Right renal cortex interstitium (tissue), 3 donors: ENCODE measurements at places on chromosomes 11 and 22. TPM values are rescaled to one million over a fixed set of nuclear protein-coding genes. Genes with fewer than 3 reads are reported as not detected.

MUC6 gene
- polyA plus RNA-seq: 17.8 TPM

- no peak for DNase-seq
Observed at GRCh38 chr11:67024410-67024809, 1.5 kb downstream of the SYT12 start.

DNA sequence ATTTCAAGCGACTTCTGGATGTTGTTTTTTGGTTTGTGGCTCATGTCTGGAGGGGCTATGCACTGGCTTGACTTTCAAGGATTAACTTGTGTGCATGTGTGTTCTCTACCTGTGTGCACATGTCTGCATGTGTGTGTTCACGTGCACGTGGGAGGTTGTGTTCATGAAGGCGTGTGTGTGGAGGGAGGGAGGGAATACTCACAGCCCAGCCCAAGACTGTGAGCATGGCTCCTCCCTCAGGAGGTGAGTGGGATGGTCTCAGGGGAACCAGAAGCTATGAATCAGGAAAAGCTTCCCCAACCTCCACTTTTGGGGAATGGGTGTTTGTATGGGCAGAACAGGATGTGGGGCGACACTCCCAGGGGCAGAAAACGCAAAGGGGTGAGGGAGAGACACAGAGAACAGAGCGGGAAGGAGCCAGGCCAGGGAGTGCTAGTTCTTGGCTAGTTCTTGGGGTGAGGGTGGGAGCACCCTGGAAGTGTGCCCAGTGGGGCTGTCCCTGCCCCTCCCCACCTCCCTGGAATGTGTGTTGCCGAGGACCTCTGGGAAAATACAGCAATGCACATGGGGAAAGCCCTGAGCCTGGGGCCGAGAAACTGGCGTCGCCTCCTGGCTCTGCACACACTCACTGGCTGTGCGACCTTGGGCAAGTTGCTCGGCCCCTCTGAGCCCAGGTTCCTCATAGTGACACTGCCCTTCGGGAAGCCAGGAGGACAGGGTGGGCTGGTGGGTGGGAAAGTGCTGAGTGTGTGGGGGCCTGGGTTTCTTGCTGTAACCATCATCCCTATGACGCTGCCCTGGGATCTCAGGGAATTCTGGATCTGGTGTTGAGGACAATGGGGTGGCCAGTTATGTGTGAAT is 16.9 kb upstream of the ALX4 start:
- no peak for DNase-seq

- DNase-seq: no peak
Observed at GRCh38 chr11:82981852-82982251, 80.3 kb downstream of the DDIAS start.

POLR2L gene
- polyA plus RNA-seq: 86.9 TPM

DNA sequence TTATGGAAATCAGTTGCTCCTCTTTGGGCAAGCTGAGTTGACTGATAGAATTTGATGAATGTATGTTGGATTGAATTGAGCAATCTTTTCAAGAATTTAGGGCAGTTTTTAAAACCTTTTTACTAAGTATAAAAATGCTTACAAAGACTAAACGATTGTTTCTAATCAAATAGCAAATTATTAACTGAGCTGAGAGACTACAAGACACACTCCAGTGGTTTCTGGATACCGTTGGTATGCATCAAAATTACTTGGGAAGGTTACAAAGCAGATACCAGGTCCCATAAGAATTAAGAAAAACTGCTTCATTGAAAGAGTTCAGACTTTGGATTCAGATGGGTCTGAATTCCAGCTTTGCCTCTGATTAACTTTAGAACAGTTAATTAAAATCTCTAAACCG is 721.4 kb downstream of the FAM181B start:
- no peak for DNase-seq
